Activated T-cell treated with anti-CD3 and anti-CD28 coated beads, Interleukin-2, amount 50 U/mL, for 72 hours (primary cell): ENCODE measurements at places on chromosomes 12 and 14.

DNA sequence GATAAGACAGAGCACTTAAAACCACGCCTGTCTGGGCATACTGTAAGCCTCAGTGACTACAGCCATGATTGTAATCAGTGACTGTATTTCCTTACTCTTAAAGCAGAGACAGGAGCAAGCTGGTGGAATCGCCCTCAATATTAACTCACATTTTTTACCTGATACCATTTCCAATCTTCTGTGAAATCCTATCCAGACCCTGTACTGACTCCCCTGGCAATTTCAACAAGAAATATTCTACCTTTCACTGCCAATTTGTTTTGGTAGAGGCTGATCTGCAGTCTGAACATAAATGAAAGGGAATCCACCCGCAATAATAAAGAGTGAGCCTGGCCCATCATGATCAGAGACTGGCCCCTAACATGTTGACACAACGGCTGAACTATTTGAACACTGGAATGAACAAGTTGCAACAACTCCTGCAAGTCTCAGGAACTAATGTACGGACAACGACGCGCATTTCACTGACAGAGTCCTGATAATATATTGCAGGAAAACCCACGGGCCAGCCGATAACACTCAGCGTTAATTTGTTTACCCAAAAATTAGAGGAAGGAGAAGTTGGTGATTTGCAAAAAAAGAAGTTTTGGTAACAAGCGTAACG, 195.5 kb upstream of the BTG1 start:
- H3K36me3 ChIP-seq = no peaks in the 10 kb centered on the region
- no peak overlapping the region for H3K27ac ChIP-seq
- no peaks in the 10 kb centered on the region for H3K27me3 ChIP-seq
- peaks cover 12% of the 10 kb centered on the region for H3K4me1 ChIP-seq

DNA sequence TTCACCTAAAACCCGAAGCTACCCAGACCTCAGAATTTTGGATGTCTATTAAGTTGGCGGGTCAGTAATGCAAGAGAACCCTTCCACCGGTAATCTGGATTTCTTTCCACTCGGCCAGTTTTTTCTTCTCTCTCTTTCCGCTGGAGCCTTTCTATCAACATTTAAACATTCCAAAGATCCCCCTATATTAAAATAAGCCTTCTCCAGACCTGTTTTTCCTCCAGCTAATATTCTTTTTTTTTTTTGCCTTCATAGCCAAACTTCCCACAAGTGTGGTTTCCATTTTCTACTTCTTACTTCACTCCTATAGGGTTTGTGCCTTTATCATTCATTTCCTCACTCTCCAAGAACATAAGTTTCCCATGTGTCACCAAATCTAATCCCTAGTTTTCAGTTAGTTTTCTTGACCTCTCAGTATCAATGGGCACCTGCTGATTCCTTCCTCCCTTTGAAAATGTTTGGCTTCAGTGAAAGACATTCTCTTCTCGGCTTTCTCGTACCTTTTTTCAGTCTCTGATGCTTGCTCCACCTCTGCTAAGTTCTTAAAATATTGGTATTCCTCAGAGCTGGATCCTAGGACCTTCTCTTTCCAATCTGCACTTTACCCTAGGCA, 583 bp upstream of the SDR39U1 start:
- peaks cover 43% of the 10 kb centered on the region for H3K4me1 ChIP-seq
- H3K27ac ChIP-seq = peak overlapping the region; percentile 99
- H3K27me3 ChIP-seq = no peaks in the 10 kb centered on the region
- H3K36me3 ChIP-seq = peaks cover 10% of the 10 kb centered on the region

- no peak overlapping the region for H3K27ac ChIP-seq
- no peaks in the 10 kb centered on the region for H3K36me3 ChIP-seq
- no peak for DNase-seq
These were observed 122.5 kb upstream of the MAP1LC3B2 start for GRCh38 chr12:116436561-116437249.

DNA sequence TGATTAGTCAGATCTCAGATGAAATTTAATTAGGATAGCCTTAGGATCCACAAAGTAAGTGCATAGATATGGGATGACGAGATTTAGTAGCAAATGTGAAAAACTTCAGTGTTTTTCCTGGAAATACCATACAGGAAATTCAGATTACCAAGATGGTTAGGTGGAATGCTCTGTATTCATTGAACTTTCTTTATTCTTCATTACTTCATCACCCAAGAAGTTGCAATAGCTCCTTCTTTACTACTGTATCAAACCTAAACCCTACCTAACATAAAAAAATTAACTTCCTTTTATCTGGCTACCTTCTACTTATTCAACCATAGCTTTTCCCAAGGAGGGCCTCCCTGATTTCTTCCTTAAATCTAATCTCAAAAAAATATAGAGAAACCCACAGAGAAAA, 100.4 kb downstream of the TTC6 start:
- H3K4me1 ChIP-seq = no peaks in the 10 kb centered on the region
- no peak for DNase-seq
- H3K36me3 ChIP-seq = peaks cover 4% of the 10 kb centered on the region
- H3K27me3 ChIP-seq = no peaks in the 10 kb centered on the region
- no peak overlapping the region for H3K4me3 ChIP-seq

- peak; percentile 21 for DNase-seq
- no peaks in the 10 kb centered on the region for H3K36me3 ChIP-seq
- no peaks in the 10 kb centered on the region for H3K4me1 ChIP-seq
- no peak overlapping the region for H3K27ac ChIP-seq
These were observed 164.6 kb downstream of the TMEM117 start for GRCh38 chr12:44000309-44000952.

DNA sequence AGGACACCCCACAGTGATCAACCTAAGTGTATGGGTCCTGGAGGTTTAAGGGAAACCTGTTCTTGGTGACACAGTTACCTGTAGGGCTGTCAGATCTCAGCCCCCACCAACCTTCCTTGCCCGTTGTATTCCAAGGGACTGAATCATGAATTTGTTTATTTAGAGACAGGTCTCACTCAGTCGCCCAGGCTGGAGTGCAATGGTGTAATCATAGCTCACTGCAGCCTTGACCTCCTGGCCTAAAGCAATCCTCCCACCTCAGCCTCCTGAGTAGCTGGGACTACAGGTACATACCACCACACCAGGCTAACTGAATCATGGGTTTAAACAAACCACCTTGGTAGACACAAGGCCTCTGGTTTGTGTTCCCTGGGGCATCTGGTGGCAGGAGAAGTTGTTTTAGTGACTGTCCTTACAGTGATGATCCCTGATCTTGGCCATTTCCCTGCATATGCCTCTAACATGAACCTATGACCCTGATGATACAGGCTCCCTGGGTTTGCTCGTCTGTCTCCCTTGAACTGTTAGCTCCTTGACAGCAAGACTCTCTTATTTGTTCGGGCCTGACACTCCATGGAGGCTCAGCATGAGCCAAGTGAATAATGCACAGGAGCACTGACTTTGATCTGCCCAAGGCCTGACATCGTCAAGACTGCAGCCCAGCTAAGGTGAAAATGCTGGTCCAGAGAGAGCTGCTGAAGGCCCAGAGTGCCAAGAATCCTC, 47.9 kb downstream of the PITPNM2 start:
- H3K4me3 ChIP-seq = no peak overlapping the region
- no peaks in the 10 kb centered on the region for H3K27me3 ChIP-seq
- H3K4me1 ChIP-seq = peaks cover 51% of the 10 kb centered on the region
- H3K27ac ChIP-seq = no peak overlapping the region
- H3K36me3 ChIP-seq = peaks cover 3% of the 10 kb centered on the region

DNA sequence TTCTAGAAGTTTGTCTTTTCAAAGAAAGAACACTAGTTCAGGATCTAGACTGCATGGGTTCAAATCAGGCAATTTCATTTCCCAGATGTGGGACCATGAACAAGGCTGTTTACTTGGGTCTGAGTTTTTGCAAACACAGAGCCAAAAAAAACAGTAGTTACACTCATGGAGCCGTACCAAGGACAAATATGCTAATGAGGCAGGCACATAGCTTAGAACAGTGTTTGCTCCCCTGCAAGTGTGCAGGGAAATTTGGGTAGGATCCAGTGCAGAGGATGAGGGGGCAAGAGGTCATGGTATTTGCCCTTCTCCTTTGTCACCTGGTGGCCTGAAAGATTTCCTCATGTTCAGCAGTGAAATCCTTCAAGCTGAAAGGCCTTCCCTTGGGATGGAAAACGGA, 860.4 kb downstream of the VRK1 start:
- no peak overlapping the region for H3K27ac ChIP-seq
- no peaks in the 10 kb centered on the region for H3K27me3 ChIP-seq
- no peak for DNase-seq
- H3K36me3 ChIP-seq = no peaks in the 10 kb centered on the region

GRCh38 chr12:65875640-65876071, 51.4 kb downstream of the HMGA2 start:
- H3K27ac ChIP-seq = no peak overlapping the region
- H3K4me3 ChIP-seq = no peak overlapping the region
- no peak for DNase-seq
- H3K4me1 ChIP-seq = no peaks in the 10 kb centered on the region
- peaks cover 18% of the 10 kb centered on the region for H3K27me3 ChIP-seq
- no peaks in the 10 kb centered on the region for H3K36me3 ChIP-seq

- DNase-seq = peak; percentile 62
- H3K27me3 ChIP-seq = no peaks in the 10 kb centered on the region
- H3K27ac ChIP-seq = no peak overlapping the region
- H3K4me3 ChIP-seq = peak overlapping the region; percentile 61
- peaks cover 27% of the 10 kb centered on the region for H3K4me1 ChIP-seq
These were observed 68.9 kb upstream of the NCOR2 start for GRCh38 chr12:124636138-124636978.
